ENCODE measurements at places on chromosomes 2 and 18. TPM values are rescaled to one million over a fixed set of nuclear protein-coding genes. Genes with fewer than 3 reads are reported as not detected.

Gene COPS9
- polyA plus RNA-seq = 73.1 TPM

Gene MYL12B
- polyA plus RNA-seq = 487 TPM

Gene TGIF1
- polyA plus RNA-seq = 97.4 TPM

Gene ST8SIA5
- polyA plus RNA-seq = 0.50 TPM

Gene INHA
- polyA plus RNA-seq = 0.86 TPM

- no peak for DNase-seq
These were observed 152.0 kb downstream of the GREB1L start for GRCh38 chr18:21393986-21394385.

DNA sequence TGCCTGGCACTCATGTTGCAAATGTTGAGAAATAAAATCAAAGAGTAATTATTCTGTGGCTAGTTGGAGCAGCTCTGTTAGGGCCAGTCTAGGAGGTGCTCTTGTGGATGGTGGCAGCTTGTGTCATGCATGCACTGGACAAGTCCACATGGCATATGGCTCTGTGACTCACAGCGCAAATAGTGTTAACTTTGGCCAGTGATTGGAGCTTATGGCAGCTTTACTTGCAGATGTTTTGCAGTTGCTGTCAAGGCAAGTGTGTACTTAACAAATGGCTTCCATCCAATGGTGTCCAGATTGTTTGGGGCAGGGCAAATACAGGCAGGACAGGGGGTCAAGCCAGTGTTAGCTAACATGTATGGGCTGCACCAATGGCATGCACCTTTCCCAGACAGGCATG lies 26.1 kb upstream of the TMX3 start:
- no peak for DNase-seq

GRCh38 chr2:65529419-65529818 lies 97.0 kb upstream of the SPRED2 start:
- DNase-seq = no peak

- no peak for DNase-seq
These were observed 24.5 kb upstream of the LPIN2 start for GRCh38 chr18:3037423-3037915.

DNA sequence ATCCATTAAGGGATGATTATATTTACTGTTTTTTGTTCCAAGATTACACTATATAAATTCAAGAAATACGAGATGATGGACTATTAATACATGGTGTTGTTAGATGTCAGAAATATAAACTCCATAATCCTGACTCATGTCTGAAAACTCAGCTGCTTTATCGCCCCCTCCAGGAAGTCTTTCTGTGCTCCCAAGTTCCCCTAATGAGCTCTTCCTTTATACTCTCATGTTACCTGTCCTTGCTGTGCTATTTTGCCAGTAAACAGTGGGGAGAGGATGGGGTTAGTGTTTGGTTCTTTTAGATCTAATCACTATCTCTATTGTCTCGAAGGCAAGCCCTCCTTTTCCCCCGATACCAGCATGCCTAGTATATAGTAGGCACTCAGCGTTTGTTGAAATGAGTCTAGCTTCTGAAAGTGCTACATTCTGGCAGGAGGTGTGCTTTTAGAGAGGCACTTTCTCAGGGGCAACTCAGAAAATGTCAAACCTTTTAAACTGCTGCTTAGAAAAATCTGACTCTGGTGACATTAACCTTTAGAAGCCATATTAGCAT lies 21.4 kb upstream of the BARD1 start:
- DNase-seq = no peak

GRCh38 chr18:70428439-70428838 lies 139.6 kb downstream of the SOCS6 start:
- no peak for DNase-seq
